ENCODE measurements at places on chromosomes 6 and 20. TPM values are rescaled to one million over a fixed set of nuclear protein-coding genes. Genes with fewer than 3 reads are reported as not detected.

PEX6 gene
- 10.6 TPM for total RNA-seq

BPIFB2 gene
- total RNA-seq, result not detected

WFDC13 gene
- total RNA-seq, result not detected

ABHD16B gene
- total RNA-seq, result not detected

DNA sequence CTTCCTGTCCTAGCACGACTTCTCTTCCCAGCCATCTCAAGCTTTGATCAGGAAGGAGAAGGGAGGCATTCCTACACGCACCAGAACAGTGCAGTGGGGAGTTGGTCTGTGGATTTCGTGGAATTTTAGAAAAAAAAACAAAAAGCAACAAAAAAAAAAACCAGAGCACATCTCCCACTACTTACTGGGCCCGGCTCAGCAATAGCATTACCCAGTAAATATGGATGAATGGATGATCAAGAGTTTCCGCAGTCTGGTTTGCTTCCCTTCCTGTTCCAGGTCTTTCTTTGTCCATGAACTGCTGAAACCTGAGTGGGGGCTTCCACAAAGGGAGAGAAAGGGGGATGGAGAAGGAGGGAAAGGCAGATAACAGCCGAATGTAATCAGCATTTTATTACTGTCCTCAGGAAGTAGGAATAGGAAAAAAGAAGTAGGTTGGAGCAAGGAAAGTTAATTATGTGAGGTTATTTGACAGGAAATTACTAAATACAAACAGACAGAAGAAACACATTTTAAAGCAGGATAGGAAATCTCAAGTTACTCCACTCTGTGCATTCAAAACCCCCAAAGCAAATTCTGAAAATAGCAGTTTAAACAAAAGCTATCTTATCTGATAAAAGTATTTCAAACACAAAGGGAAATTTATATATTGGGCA, 349.0 kb downstream of the PRL start:
- DNase-seq, result peak; percentile 62

GRCh38 chr6:158010591-158011477, 29.2 kb downstream of the SYNJ2 start:
- no peak for DNase-seq

GRCh38 chr6:54856129-54856528, 9.6 kb downstream of the FAM83B start:
- DNase-seq, result no peak

DNA sequence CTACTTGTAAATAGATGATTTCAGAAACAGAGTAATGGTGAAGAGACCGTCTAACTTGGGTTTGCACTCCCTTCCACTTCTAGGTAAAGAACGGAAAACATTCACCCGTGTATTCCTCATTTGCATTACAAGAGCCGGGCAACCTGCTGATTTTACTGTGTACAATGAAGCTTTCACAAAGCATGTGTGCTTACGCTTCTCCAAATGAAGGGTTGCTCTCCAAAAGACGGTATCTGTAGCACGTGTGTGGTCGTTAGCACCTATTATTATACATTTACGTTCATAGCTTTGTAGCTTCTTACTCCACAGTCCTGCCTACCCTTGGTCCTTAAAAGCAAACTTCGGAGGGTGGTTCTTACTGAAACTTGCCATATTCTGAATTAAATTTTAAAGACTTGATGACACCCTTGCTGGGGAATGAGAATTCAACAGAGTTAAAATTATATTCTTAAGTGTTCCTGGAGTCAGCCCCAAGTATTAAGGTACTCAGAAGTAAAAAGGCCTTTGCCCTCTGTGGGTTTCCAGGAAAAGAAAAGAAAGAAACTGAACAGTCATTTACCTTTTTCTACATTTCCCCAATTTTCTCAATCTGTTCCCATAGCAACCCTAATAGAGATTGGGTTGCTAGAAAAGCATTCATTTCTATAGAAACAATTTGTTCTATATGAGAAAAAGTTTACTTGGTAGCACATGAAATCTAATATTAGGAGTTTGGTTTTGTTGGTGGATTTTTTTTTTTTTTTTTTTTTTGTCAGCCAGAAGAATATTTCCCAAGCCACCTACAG, 61.9 kb upstream of the KCNG1 start:
- DNase-seq, result no peak

DNA sequence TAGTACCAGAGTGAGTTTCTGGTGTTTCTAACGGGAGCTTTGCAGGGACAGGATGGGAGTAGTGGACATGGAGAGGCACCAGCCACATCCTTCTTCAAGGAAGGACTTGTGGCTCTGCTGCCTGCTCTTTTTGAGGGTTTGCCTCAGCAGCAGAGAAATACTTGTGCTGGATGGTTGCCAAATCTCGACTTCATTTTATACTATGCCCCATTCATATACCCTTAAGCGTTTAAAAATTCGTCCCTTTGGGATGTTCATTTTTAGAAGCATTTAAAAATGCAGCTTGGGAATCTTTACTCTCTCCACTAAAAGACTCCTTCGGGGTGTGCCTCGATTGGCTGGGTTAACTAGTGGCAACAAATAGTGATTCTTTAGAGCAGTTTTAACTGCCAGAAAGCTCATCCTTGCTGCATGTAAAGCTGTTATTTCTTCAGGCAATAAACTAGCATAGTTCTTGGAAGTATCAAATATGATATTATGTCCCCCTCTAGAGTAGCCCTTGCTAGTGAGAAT, 126.5 kb upstream of the B3GAT2 start:
- no peak for DNase-seq

- DNase-seq, result peak; percentile 7
Measured at GRCh38 chr20:56513161-56514150, 11.1 kb upstream of the FAM209A start.

All from IMR-90 (cell line).